RPMI8226 (cell line): ENCODE measurements at places on chromosomes 5 and 9.

DNA sequence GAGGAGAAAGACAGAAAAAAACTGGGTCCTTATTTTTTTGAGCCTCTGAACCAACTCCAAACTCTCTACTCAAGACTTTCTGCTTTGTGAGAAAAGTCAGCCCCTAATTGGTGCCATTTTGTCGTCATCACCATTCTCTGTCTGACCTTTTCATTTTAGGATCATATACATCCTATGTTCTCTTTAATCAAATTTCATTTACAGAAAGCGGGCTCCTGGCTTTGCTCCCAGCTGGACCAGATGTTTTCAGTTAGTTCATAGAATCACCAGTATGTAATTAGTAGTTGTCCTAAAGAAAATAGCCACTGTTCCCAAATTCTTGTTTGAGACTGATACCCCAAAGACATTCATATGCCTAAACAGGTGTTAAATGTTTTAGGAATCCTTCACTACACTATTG, 28.6 kb upstream of the SLCO4C1 start:
- no peak for DNase-seq

GRCh38 chr9:137750566-137750965, 127.0 kb upstream of the CACNA1B start:
- DNase-seq: no peak

GRCh38 chr9:133051966-133052539, 9.7 kb upstream of the CEL start:
- no peak for DNase-seq

DNA sequence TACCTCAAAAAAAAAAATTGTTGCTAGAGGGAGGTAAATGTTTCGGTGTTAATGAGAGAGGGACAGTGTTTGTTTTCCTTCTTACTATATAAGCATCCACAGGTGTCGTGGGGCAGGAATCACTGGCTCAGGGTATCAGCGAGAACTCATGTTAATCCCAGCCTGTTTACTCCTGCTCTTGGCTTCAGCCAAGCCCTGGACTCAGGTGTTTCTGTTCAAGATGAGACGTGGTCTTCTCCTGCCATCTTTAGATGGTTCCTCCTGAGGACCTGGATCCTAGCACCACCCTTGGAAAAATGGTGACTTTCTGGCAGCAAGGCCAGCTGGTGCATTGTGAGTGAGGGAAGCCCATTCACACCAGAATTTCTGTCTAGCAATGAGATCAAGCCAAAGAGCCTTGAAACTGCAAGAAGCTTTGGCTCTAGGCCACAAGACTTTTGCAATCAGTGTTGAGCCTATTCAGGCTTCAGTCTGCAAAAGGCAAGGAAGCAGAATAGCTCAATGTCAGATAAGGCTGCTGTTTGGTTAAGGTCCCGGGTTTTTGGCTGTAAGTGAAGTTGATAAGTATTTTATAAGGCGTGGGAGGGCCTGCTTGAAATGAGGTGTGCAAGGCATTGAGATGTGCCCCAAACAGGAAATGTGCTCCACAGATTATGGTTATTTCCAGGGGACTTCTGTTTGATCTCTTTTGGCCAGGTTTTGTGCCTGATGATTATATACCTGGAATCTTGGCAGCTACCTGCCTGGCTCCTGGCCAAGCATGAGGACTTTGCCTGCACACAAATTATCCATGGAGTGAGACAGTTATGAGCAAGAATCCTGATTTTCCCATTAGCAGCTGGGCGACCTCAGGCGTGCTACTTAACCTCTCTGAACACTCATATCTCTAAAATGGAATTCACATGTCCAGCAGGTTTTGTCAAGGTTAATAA, 99.8 kb downstream of the TENT4A start:
- no peak for DNase-seq

GRCh38 chr9:86176468-86176867, 77.1 kb upstream of the GOLM1 start:
- no peak for DNase-seq

DNA sequence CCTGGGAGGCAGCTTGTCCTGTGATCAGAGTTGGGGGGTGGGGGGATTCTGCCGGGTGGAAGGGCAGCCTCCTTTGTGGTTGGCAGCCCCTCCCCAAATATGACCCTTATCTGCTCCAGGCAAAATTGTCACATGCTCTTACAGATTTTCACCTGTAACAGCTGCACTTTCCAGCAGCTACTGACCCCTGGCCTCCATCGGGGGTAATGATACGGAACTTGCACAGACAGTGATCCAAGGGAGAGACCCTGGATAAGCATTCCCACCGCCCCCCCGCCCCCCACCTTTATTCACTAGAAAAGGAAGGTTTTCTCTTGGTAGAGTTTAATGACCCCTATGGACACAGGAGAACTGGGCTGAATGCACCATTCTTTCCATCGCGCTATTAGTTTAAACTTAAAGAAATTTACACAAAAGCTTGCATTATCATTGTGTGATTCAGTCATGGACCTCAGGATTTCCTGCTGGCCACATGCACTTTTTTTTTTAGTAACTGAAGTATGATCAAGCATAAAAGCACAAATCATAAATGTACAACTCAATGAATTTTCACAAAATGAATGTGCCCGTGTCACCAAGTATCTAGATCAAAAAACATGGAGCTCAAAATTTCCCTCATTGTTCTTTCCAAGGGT, 10.7 kb upstream of the ZBTB34 start:
- DNase-seq: no peak

DNA sequence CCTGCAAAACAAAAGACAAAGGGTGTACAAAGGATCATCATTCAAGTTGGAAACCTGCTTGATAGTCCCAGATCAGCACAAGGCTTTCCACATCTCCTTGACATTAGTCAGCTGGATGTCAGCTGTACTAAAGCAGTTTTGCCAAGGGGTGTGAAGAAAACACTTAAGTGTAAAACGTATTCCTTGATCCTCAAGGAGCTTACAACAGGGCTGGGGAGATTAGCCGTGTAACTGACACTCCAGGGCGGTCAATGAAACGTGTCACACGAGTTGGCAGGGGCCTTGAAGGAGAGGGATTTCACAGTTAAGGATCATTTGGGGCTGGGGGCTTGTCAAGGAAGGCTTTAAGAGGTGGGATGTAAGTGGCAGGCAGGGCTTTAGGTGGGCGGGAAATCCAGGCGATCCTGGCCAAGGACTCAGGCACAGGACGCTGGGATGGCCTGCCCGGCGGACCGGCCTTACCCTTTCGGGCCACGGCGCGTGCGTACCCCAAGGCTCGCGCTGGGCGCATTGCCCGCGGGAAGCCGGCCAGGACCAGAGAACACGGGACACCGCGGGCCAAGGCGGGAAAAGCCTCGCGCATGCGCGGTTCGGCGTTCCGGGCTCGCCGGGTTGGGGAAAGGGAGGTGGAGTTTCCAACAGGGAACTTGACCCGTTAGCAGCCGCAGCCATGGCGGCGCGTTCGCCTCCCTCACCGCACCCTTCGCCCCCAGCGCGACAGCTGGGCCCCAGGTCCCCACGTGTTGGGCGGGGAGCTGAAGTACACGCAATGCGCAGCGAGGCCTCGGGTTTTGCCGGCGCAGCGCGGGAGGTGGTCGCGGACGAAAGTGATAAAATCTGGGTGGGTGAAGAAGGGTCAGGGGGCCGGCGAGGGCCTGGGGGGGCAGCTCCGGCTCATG, at the start of gene CNTLN:
CNTLN (plus strand) TSS at position 645 of the 899 bp plus-strand sequence; CDS start at position 671, 26 bp downstream.
- DNase-seq: peak; percentile 91
